ENCODE measurements at places on chromosomes 2 and 18.

GRCh38 chr2:133122529-133122928 lies 445.7 kb downstream of the NCKAP5 start:
- DNase-seq: no peak

- DNase-seq: no peak
Measured at GRCh38 chr2:231634951-231635875, 42.5 kb downstream of the TEX44 start.

GRCh38 chr2:201441409-201441808 lies 9.8 kb downstream of the TRAK2 start:
- no peak for DNase-seq

GRCh38 chr18:79953971-79954651 lies 2.7 kb upstream of the SLC66A2 start:
- no peak for DNase-seq

GRCh38 chr2:149814049-149814448 lies 226.5 kb upstream of the MMADHC start:
- DNase-seq: no peak

All from T1000 (cell line).